Stomach (tissue), 19 donors: ENCODE measurements at places on chromosomes 12 and 14. TPM values are rescaled to one million over a fixed set of nuclear protein-coding genes. Genes with fewer than 3 reads are reported as not detected.
A peak's percentile ranks its signal among the peaks of the same experiment; 100 is the strongest.

DNA sequence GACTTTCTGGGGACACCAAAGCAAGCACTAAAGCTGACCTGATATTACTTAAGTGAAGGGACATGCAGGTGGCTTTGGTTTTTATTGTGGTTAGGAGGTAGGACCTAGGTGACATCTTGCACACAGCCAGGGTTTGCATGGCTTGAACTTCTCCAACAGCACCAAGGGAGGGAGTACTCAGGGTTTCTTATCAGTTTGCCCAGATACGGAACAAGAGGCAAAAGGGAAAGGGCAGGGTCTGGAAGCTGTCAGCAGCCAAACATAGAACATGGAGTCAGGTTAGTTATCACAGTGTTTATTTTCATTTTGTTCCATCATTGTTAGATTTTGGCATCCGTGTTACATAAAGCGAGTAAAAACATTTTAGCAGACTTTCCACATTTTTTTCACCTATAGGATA is 186.3 kb upstream of the CLEC14A start:
- no peaks in the 10 kb centered on the region for H3K36me3 ChIP-seq
- peak; percentile 3 for DNase-seq
- H3K27ac ChIP-seq: no peak overlapping the region
- H3K27me3 ChIP-seq: no peaks in the 10 kb centered on the region

DNA sequence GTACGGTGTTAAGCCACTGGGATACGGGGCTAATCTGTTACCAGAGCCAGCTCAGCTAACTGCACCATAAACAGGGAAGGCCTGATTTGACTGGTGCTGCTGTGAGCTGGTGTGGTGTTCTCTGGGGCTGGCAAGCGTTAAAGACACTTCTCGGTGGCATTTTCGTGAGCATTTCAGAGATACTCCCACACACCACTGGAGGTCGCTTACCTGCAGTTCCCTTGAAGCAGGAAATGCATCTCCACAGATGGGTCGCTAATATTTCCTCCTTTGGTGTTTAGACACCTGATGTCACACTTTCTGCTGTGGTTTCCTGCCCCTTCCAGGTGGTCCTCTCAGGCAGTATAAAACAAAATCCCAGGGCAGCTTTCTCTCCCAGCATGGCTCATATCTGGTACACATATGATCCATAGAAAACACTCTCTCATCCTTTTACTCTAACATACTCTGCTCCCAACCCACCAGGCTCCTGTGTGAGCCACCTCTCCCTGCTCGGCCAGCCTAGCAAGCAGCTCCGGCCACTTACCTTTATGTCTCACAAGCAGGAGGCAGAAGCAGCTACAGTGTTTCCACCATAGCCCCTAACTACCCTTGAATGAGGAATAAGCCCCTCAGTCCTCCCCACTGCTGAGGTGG is 129.9 kb upstream of the GRIN2B start:
- no peaks in the 10 kb centered on the region for H3K27me3 ChIP-seq
- no peak overlapping the region for H3K27ac ChIP-seq
- H3K36me3 ChIP-seq: no peaks in the 10 kb centered on the region
- H3K4me3 ChIP-seq: no peak overlapping the region

Gene CGRRF1
- polyA plus RNA-seq: 11.0 TPM

DNA sequence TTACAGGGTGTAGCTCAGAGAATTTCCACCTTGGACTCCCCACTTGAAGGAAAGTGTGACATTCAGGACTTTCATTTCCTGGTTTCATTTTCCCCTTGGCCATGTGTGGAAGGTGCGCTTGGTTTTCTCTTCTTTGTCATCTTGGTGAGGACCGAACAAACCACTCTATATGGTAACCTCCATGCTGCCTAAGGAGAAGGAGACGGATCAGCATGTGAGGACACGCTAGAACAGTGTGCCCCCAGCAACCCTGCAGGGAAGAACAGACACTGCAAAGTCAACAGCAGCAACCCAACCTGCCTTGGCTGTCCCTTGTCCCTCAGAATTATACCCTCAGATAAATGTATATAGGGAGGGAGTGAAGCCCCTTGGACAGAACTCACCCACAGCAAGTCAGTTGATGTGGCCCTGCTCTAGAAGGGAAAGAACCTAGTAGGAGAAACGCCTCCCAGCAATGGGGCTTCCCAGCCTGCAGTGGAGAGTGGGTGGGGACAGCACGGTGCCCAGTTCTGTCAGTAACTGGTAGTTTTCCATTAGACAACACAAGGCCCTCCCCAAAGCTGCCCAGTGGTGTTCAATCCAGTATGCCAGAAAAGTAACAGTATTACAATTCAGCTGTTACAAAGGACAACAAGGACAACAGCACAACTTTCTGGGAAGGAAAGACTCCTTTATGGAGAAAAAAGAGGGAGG is 18.9 kb upstream of the COCH start:
- H3K27ac ChIP-seq: no peak overlapping the region
- no peaks in the 10 kb centered on the region for H3K36me3 ChIP-seq
- no peaks in the 10 kb centered on the region for H3K27me3 ChIP-seq
- no peak for DNase-seq
- H3K4me3 ChIP-seq: no peak overlapping the region

DNA sequence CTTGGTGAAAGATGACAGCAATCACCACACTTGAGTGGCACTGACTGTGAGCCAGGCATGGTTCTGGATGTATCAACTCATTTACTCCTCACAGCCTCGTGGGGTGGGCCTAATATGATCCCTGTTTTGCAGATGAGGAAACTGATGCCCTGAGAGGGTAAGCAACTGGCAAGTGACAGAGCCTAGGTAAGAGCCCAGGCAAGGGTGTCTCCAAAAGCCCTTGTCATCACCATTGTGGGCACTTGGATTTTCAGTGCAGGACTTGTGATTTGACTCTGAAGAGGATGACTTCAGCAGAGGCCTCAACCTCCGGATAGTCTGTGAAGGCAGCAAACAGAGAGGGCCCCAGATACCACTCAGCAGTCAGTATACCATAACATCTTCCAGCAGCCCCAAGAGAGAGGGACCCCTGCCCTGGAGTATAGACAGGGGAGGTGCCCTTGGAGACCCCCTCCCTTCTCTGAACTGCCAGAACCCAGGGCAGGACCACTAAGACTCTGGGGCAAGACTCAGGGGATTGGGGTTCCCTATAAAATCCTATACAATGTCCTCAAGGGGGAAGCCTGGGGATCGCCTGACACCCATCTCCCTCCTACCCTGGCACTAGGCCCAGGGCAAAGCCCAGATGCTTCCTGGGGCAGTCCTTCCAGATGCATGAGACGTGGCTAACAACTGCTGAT is 7.1 kb upstream of the KRT5 start:
- no peak overlapping the region for H3K4me3 ChIP-seq
- H3K4me1 ChIP-seq: no peaks in the 10 kb centered on the region
- H3K27ac ChIP-seq: no peak overlapping the region
- H3K36me3 ChIP-seq: no peaks in the 10 kb centered on the region

- no peak for DNase-seq
- no peaks in the 10 kb centered on the region for H3K4me1 ChIP-seq
- H3K27ac ChIP-seq: no peak overlapping the region
These were observed 39.1 kb upstream of the LGR5 start for GRCh38 chr12:71400481-71400880.

DNA sequence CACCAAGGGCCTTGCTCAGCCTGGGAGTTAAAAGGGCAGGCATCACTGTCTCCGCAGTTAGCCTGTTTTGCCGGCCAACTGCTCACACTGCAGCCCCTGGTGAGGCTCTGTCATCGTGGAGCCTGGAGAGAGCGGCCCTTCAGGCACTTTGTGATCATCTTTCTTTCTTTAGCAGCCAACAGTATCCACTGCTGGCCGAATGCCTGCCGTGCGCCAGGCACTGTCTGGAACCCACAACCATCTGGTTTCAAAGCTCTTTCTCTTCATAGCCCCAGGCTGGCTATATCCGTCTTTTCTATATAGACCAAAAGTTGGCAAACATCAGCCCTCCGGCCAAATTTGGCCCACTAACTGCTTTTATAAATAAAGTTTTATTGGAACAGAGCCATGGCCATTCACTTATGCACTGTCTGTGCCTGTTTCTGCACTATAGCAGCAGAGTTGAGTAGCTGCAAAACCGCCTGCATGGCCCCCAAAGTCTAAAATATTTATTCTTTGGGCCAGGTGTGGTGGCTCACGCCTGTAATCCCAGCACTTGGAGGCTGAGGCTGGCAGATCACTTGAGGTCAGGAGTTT is 29.5 kb downstream of the SLC8B1 start:
- no peak overlapping the region for H3K4me3 ChIP-seq
- H3K4me1 ChIP-seq: no peaks in the 10 kb centered on the region
- no peaks in the 10 kb centered on the region for H3K27me3 ChIP-seq
- DNase-seq: no peak
- no peak overlapping the region for H3K27ac ChIP-seq

- no peak overlapping the region for H3K4me3 ChIP-seq
- H3K4me1 ChIP-seq: peaks cover 15% of the 10 kb centered on the region
- no peak overlapping the region for H3K27ac ChIP-seq
- no peaks in the 10 kb centered on the region for H3K27me3 ChIP-seq
- H3K36me3 ChIP-seq: no peaks in the 10 kb centered on the region
These were observed 62.4 kb upstream of the BCL2L14 start for GRCh38 chr12:12008232-12008850.

DNA sequence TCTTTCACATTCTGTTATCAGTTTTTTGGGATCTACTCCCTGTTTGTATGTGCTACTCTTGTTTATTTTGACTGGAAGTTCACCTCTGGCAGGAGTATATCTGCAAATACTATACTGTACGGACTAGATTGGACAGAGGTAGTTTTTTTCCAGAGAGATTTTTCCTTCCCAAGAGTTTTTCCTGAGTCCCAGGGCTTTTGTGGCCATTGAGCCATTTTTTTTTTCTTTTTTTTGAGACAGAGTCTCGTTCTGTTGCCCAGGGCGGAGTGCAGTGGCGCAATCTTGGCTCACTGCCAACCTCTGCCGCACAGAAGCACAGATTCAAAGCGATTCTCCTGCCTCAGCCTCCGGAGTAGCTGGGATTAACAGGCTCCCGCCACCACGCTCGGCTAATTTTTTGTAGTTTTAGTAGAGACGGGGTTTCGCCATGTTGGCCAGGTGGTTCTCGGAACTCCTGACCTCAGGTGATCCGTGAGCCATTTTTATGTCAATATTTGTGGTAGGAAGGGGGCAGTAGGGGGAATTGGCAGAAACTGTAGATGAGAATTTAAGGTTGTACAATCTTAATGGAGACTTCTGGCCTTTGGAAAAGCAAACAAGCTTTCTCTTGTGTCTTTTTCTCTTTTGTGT is 19.4 kb downstream of the KTN1 start:
- no peak overlapping the region for H3K4me3 ChIP-seq
- peak; percentile 42 for DNase-seq
- H3K27me3 ChIP-seq: no peaks in the 10 kb centered on the region

DNA sequence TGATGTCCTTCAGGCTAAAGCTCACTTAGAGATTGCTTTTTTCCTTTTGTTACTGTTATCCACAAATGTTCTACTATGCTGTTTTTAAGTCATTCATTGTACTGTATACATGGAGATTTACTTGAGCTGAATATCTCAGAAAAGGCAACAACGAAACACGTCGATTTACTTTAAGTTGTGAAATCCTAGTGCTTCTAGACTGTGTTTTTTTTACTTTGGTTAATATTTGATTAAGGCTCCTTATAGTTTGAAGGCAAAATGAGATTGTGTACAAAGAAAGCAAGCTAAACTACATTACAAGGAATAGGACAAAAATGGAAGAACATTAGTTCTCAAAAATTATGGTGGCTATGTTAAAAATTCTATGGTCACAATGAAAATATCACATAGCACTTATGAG is 114.5 kb downstream of the SLC35F4 start:
- H3K4me3 ChIP-seq: no peak overlapping the region
- H3K27me3 ChIP-seq: no peaks in the 10 kb centered on the region
- H3K27ac ChIP-seq: no peak overlapping the region
- peaks cover 13% of the 10 kb centered on the region for H3K4me1 ChIP-seq

GRCh38 chr12:45331552-45331951 is 115.7 kb downstream of the ANO6 start:
- H3K4me1 ChIP-seq: no peaks in the 10 kb centered on the region
- DNase-seq: no peak
- H3K27me3 ChIP-seq: no peaks in the 10 kb centered on the region

Gene COX8C
- not detected for polyA plus RNA-seq

DNA sequence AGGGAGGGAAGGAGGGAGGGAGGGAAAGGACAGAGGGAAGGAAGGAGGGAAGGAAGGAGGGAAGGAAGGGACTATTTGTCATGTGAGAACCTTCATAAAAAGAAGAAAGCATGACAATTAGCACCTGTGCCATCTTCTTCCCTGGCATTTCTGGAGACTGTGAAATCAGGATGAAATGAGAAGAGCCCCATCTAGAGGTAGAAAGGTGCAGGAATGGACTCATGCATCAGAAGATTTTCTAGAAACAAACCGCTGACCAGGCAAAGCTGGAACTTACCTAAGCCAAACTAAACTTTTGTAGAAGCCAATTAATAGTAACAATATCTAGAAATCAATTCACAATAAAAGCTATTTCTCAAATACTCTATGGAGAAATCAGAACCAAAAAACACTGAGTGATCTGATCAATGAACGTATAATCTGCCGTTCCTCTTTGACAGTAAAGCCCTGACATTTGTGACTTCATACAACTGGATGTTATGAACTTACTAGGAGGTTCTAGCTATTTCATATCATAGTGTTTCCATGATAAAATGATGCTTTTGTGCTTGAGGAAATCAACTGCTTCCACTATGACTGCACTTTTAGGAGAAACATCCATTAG is 24.4 kb upstream of the CRACR2A start:
- H3K36me3 ChIP-seq: no peaks in the 10 kb centered on the region
- H3K4me3 ChIP-seq: no peak overlapping the region
- no peak overlapping the region for H3K27ac ChIP-seq
- no peak for DNase-seq
- H3K4me1 ChIP-seq: no peaks in the 10 kb centered on the region

Gene GRIP1
- 0.31 TPM for polyA plus RNA-seq

GRCh38 chr12:26853303-26854030 is 20.5 kb upstream of the ITPR2 start:
- no peak overlapping the region for H3K4me3 ChIP-seq
- no peaks in the 10 kb centered on the region for H3K27me3 ChIP-seq
- peak; percentile 87 for DNase-seq
- no peaks in the 10 kb centered on the region for H3K36me3 ChIP-seq

- peaks cover 5% of the 10 kb centered on the region for H3K4me1 ChIP-seq
- H3K27me3 ChIP-seq: peaks cover 5% of the 10 kb centered on the region
- DNase-seq: no peak
- H3K36me3 ChIP-seq: no peaks in the 10 kb centered on the region
These were observed 131.9 kb upstream of the SFSWAP start for GRCh38 chr12:131578828-131579470.

Gene PRB4
- polyA plus RNA-seq: not detected

DNA sequence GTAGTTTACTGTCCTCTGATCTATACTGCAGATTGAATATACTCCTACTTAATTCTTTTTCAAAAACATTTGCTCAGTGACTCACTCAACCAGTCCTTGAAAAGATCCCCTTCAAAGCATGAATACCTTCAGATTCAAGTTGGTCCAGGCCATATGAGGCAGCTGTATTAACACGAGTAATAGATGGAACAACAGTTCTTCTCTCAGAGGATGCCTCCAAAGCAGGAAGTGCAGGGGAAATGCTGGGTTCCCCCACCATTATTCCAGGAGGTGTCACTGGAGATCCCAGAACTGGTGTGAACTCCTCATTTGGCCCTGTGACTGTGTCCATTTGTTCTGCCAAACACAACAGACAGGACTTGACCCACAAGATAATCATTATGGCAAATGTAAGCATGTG is 20.6 kb downstream of the ARMH4 start:
- no peak for DNase-seq
- H3K36me3 ChIP-seq: no peaks in the 10 kb centered on the region
- no peak overlapping the region for H3K4me3 ChIP-seq
- H3K27me3 ChIP-seq: no peaks in the 10 kb centered on the region
- H3K4me1 ChIP-seq: no peaks in the 10 kb centered on the region

GRCh38 chr14:106690333-106690891 is 1164.0 kb downstream of the TMEM121 start:
- no peaks in the 10 kb centered on the region for H3K27me3 ChIP-seq
- H3K4me3 ChIP-seq: no peak overlapping the region
- H3K36me3 ChIP-seq: no peaks in the 10 kb centered on the region
- H3K27ac ChIP-seq: no peak overlapping the region
- DNase-seq: no peak
